ENCODE measurements at places on chromosomes 4 and X.

GRCh38 chr4:162871990-162872389 lies 294.7 kb downstream of the NAF1 start:
- DNase-seq = no peak

DNA sequence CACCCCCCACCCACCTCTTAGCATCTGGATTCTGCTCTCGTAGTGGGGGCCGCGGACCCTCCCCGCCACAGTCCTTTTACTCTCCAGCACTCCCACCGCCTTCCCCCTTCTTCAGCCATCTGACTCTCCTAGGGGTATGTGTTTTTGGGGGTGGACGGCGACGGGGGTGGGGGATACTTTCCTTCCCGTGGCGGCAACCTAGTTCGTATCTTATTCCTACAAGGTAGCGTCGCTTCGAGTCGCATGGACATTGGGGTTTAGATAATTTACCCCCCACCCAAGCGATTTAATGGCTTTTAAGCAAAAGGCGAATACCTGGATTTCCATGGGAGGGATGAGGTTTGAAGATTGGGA lies 1.3 kb upstream of the BCORL1 start:
- no peak for DNase-seq

DNA sequence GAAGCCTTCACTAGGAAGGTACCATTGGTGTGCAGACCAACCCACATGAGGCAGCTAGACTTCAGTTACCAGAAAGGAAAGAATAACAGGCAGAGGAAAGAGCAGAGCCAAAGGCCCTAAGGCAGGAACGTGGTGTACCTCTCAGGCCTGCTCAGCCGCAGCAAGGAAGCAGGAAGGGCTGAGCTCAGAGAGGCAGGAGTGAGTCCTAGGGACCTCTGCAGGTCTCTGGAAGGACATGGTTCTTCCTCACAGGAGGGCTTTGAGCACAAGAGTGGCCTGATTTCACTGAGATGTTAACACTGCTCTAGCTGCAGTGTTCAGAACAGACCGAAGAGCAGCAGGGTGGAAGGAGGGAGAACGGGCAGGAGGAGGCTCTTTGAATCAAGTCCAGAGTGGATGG lies 124.6 kb downstream of the DCHS2 start:
- no peak for DNase-seq

DNA sequence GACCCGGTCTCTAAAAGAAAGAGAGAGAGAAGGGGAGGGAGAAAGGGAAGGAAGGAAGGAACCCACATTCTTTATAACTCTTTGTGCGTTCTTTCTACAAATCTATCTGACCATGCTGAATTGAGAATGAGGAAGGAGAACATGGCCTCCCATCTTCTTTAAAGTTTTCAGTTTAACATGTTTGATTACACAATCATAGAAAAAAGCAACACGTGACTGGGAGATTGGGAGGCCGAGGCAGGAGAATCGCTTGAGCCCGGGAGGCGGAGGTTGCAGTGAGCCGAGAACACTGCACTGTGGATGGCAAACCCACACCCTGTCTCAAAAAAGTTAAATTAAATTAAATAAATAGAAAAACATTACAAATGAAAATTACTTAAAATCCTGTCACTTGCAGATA lies 254.5 kb downstream of the RAPGEF2 start:
- no peak for DNase-seq

DNA sequence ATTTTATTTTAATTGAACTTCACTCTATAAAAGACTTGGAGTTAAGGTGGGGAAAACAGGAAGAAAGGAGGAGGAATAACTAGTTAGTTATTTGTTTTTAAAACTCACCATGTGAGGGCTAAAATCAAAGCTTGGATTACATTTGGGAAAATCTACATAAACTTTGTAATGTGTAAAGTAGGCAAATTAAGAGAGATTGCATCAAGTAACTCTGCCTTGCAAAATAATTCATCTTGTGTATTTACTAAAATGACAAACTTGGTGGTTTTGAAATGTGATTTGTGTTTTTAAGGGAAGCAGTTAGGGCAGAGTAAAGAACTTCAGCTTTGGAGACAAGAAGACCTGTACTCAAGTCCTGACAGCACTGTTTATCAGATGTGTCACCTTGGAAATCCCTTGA lies 43.3 kb upstream of the RASSF6 start:
- no peak for DNase-seq

All from activated CD4-positive, alpha-beta T cell treated with anti-CD3 and anti-CD28 coated beads for 1 hour (primary cell).